ENCODE measurements at places on chromosomes 7 and 10. TPM values are rescaled to one million over a fixed set of nuclear protein-coding genes. Genes with fewer than 3 reads are reported as not detected.

- peak; percentile 53 for DNase-seq
Observed at GRCh38 chr7:47333959-47334358, 248.0 kb downstream of the TNS3 start.

The ITGB1 gene
- total RNA-seq, result 373 TPM

- DNase-seq, result no peak
Observed at GRCh38 chr10:123433539-123433938, 232.6 kb upstream of the GPR26 start.

- no peak for DNase-seq
Observed at GRCh38 chr10:78997635-78998618, 70.8 kb upstream of the ZMIZ1 start.

GRCh38 chr10:43453266-43453831 lies 16.4 kb downstream of the ZNF487 start:
- DNase-seq, result no peak

The CALML5 gene
- not detected for total RNA-seq

DNA sequence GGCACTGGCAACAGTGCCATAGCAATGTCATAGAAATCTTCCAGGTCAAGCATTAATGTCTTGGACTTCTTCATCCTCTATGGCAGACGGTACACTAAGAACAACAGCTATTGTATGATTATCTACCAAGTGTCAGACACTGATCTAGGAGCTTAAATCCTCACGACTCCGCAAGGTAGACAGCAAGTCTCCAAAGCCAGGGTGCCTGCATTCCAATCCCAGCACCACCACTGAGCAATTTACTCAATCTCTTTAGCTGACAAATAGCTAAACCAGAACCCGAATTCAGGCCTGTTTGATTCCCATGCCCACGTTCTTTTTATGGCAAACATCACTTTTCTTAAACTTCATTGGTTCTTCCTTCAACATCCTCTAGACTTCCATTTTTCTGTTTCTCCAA lies 31.8 kb downstream of the DNMBP start:
- no peak for DNase-seq

- DNase-seq, result no peak
Observed at GRCh38 chr7:150863946-150864345, 11.6 kb downstream of the AOC1 start.

The FAM221A gene
- total RNA-seq, result 9.8 TPM

- DNase-seq, result no peak
Observed at GRCh38 chr10:54484186-54484585, 316.8 kb downstream of the PCDH15 start.

DNA sequence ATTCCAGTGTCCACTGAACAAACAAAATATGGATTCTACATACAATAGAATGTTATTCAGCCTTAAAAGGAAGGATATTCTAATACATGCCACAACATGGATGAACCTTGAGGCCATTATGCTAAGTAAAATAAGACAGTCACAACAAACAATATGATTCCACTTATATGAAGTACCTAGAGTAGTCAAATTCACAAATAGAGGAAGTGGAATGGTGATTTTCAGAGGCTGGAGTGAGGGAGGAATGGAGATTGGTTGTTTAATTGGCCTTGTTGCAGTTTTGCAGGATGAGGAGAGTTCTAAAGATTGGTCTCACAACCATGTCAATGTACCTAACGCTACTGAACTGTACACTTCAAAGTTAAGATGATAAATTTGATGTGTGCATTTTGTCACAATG lies 119.6 kb downstream of the CHN2 start:
- no peak for DNase-seq

The NPY4R2 gene
- total RNA-seq, result not detected

GRCh38 chr7:18361756-18362155 lies 133.8 kb upstream of the HDAC9 start:
- DNase-seq, result no peak

- DNase-seq, result peak; percentile 91
Observed at GRCh38 chr10:119542357-119542987, at the start of gene RGS10. Gene RGS10 (minus strand): TSS chr10:119542719. CDS start chr10:119542638, 81 bp downstream.

DNA sequence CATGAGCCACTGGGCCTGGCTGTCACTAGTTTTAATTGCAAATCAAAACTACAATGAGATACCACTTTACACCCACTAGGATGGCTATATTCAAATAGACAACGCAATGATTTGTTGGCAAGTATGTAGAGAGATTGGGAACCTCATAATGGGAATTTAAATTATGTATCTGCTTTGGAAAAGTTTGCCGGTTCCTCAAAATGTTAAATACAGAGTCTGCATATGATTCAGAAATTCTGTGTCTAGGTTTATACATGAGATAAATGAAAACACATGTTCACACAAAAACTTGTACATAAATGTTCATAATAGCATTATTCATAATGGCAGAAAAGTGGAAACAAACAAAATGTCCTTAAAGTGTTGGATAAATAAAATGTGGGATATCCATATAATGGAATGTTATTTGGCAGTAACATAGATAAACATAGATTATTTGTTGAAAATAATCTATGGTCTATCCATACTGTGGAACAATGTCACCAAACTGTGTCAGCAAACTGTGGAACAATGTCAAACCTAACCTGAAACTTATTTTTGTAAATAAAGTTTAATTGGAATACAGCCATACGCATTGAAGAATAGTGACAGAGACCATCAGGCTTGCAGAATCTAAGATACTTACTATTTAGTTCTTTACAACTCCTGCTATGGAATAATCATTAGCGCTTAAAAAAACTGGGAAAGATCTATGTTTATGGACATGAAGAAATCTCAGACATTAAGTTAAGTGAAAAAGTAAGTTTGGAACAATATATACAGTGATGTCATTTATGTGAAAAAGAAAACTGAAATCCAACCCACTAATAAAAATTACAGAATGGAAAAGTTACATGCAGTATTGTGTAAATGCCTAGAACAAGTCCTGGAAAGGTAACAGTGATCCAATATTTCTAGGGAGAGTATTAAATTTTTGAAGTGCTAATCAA lies 70.9 kb downstream of the CCDC7 start:
- DNase-seq, result no peak

The LIPJ gene
- total RNA-seq, result 0.13 TPM

DNA sequence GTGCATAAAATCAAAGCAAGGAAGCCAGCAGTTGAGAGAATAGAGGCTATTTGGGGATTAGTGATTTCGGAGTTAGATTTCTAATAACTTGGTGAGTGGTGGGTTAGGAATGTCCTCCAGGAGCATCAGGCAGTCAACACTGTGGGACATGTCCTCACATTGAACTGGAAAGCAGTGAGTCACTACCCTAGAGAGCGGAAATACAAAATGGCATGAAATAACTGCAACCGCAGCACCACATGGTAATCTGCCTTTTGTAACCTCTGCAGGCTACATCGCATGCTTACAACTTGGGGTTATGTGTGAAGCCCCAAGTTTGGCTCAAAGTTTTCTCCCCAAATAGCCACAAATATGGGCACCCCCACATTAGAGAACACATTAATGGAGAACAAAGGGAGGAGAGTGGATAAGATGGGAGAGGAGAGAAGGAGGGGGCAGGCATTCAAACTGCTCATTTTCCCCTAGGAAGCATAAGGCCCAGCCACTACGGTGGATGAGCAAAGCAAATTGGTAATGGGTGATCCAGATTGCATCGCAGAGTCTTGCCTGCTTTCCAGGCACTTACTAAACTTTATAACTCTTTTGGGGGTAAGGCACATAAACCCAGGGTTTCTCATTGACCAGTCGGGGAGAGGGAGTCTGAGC lies 22.0 kb upstream of the SLF2 start:
- DNase-seq, result no peak

- DNase-seq, result no peak
Observed at GRCh38 chr10:4086131-4086898, 301.3 kb upstream of the KLF6 start.

- no peak for DNase-seq
Observed at GRCh38 chr7:108093851-108094331, 36.3 kb downstream of the LAMB4 start.

GRCh38 chr10:43355749-43356371 lies 15.6 kb upstream of the FXYD4 start:
- DNase-seq, result no peak

The GNAT3 gene
- total RNA-seq, result not detected

GRCh38 chr7:159006610-159007130 lies 138.0 kb downstream of the VIPR2 start:
- no peak for DNase-seq

DNA sequence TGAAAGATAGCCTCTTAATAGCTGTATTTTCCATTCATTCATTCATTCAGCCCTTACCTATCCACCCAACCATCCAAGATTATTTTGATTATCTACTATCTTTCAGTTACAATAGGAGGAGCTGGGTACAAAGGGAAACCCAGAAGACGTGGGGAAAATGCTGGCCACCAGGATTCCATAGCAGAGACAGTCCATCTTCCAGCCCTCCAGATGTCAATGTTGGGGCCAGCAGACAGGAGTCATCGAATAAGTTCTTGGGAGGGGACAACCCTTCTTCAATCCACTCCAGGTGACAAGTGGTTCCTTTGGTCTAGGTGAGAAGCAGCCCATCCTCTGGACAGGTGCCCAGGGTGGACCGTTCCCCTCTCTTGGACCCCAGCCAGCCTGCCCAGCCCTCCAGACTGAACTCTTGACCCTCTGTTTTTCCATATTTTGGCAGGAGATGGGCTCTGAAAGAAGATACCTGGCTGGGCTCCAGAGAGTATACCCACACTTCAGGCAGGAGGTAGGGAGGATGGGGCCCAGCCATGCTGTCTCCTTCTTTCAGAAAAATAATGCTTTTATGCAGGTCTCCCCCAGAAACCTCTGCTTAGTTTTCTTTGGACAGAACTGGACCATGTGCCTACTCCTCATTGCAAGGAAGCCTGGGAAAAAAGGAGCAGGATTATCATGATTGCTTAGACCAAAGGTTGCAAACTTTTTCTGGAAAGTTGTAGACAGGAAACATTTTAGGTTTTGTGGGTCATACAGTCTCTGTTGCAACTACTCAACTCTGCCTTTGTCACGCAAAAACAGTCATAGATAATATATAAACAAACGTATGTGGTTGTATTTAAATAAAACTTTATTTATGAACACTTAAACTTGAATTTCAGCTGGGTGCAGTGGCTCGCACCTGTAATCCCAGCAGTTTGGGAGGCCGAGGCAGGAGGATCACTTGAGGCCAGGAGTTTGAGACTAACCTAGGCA lies 95.5 kb upstream of the SMNDC1 start:
- DNase-seq, result no peak

DNA sequence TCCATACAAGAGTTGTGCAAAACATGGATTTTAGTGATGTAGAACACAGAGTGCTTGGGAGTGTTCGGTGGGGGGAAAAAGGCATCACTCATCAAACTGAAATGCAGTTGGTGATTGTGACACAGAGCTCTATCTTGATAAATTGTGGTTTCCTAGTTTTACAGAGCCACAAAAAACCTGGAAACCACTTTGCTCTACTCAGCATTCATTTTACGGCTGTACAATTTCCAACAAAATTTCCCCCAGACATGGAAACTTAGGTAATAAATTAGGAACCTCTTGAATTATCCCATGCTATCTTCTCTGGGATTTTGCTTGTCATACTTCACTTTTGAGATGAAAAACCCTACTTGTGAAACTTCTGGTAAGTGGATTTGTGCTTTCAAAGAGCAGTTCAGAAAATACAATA lies 614.9 kb upstream of the FZD8 start:
- no peak for DNase-seq

GRCh38 chr7:158176561-158177173 lies 411.0 kb downstream of the PTPRN2 start:
- no peak for DNase-seq

The KCNIP2 gene
- 18.9 TPM for total RNA-seq

GRCh38 chr10:71283410-71283809 lies 35.6 kb upstream of the SLC29A3 start:
- no peak for DNase-seq

DNA sequence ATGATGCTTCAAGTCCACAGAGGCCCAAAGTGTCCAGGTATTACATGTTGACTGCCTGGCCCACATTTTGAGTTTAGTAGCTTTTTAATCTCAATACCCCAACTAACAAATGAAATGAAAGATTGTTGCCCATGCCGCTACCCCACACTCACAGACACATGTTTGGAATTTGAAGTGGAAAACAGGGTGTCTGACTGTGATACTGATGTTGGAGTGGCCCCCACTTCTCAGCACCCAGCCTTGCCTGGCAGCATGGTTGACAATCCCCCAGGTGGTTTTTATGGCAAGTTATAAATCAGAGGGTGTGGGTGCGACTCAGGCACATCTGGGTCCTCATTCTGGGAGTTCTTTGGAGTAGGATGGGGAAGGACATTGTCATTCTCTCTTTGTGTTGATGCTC lies 314.7 kb upstream of the ZNF32 start:
- no peak for DNase-seq

GRCh38 chr10:27457261-27457945 lies 46.7 kb upstream of the RAB18 start:
- no peak for DNase-seq

GRCh38 chr10:124879136-124879535 lies 62.8 kb upstream of the ZRANB1 start:
- peak; percentile 19 for DNase-seq

- no peak for DNase-seq
Observed at GRCh38 chr10:110150046-110150445, 57.4 kb upstream of the MXI1 start.

DNA sequence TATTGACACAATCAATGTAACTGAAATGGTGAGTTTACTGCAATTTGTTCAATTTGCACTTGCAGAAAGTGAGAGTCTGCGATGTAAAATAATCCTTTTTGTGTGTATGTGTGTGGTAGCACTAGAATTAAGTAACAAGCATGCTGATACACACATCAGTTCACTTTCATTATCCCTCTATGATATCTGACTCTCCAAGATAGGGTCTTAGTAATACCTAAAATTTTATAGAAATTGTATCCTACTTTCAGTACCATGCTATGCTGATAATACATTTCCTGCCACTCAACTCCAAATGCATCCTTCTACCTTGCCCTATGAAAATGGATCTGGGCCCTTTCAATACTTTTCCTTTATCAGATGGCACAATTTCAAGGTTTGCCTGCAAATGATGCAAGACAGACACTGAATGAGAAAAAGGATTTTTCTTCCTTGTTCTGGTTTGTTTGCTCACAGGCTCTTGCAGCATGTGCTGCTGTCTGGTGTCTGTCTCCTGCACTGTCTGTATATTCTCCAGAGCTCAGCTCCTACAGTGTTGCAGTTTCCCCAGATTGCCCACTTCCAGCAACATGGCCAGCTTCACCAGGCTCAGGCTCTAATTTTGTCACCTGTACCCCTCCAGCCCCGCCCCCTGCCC lies 297.9 kb upstream of the HGF start:
- DNase-seq, result no peak

DNA sequence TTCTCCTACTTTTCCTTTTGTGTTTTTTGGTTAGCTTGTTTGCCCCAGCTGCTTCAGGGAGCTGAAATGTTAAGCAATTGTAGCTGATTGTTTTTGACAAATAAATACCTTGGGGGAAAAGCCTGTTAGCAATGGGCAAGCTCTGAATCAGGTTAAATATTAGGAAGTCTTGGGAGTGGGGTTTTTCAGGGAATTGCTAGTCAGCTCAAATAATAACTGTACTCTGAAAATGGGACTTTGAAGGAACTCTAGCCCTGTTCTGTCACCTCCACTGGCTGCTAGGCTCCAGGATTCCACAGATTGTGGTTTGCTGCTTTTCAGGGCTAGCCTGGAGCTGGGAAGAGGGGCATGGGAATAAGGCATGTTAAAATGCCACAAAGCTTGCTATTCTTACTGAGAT lies 39.5 kb downstream of the ADK start:
- no peak for DNase-seq

The UNCX gene
- not detected for total RNA-seq
